ENCODE measurements at places on chromosomes 12 and 14. TPM values are rescaled to one million over a fixed set of nuclear protein-coding genes. Genes with fewer than 3 reads are reported as not detected.

Gene GNB3
- 0.45 TPM for total RNA-seq

Gene SLC5A8
- not detected for total RNA-seq

Gene COL2A1
- total RNA-seq: not detected

Gene NANOG
- total RNA-seq: not detected

Gene KLHL33
- total RNA-seq: 0.13 TPM

Gene DBX2
- total RNA-seq: not detected

Gene RECQL
- 83.1 TPM for total RNA-seq

Gene ARID4A
- 35.2 TPM for total RNA-seq

Gene DLGAP5
- 68.5 TPM for total RNA-seq
